Stomach (tissue), 19 donors: ENCODE measurements at places on chromosomes 16 and 17. TPM values are rescaled to one million over a fixed set of nuclear protein-coding genes. Genes with fewer than 3 reads are reported as not detected.
A peak's percentile ranks its signal among the peaks of the same experiment; 100 is the strongest.

SLC5A11 gene
- total RNA-seq = not detected

HEATR9 gene
- total RNA-seq = 0.29 TPM

DNA sequence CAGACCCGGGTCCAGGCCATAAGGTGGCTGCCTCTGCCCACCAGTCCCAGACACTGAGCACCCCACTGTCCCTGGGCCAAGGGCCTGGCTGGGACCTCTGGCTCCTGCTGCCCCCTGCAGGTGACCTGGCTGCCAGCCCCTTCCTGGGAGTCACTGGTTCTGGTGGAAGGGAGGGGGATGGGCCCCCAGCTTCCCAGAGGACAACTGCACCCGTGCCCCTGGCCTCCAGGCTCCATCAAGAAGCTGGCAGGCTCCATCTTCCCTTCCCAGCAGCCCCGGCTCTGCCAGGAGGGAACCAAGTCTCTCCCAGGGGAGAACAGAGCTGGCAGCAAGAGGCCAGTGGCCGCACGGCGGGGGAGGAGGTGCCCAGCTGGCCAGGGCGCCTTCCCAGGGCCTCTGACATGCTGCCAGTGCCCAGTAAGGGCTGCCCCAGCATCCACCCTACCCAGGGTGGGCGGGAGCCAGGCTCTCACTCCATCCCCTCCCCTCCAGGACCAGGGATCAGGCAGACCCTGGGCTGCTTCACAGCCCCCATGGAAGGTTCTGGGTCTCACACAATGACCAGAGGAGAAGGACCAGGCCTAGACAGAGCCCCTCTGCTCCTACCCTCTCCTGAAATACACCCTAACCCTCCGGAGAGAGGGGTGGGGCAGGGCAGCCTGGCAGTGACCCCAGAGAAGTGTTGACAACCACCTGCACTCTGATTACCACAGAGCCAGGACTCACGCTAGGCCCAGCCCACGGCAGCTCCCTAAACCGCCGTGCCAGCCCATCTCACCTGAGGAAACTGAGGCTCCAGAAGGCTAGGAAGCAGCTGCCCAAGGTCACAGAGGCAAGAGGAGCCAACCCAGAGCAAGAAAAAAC, 3.6 kb downstream of the CLUH start:
- H3K27ac ChIP-seq = peak overlapping the region; percentile 85
- peaks cover 18% of the 10 kb centered on the region for H3K36me3 ChIP-seq
- H3K27me3 ChIP-seq = no peaks in the 10 kb centered on the region

DNA sequence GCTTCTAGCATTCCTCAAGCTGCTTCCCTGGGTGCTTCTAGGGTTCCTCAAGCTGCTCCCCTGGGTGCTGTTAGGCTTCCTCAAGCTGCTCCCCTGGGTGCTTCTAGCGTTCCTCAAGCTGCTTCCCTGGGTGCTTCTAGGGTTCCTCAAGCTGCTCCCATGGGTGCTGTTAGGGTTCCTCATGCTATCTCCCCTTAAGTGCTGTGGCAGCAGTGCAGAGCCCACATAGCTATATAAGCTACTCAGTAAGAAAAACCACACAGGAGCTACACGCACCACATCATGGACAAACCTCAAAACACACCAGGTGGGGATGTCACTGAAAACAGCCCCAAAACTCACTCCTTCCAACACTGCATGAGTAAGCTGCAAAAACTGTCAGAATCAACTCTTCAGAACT, 35.2 kb downstream of the ANKRD11 start:
- H3K27ac ChIP-seq = no peak overlapping the region
- no peaks in the 10 kb centered on the region for H3K27me3 ChIP-seq
- no peak for DNase-seq
- H3K36me3 ChIP-seq = no peaks in the 10 kb centered on the region
- no peak overlapping the region for H3K4me3 ChIP-seq
- peaks cover 41% of the 10 kb centered on the region for H3K4me1 ChIP-seq

DNA sequence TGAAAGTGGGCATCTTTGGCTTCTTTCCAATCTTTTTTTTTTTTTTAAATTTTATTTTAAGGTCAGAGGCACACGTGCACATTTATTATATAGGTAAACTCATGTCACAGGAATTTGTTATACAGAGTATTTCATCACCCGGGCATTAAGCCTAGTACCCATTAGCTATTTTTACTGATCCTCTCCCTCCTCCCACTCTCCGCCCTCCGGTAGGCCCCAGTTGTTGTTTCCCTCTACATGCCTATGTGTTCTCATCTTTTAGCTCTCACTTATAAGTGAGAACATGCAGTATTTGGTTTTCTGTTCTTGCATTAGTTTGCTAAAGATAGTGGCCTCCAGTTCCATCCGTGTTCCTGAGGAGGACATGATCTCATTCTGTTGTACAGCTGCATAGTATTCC, 108.5 kb downstream of the CYB561 start:
- H3K36me3 ChIP-seq = peaks cover 8% of the 10 kb centered on the region
- no peak overlapping the region for H3K27ac ChIP-seq
- no peak overlapping the region for H3K4me3 ChIP-seq
- H3K27me3 ChIP-seq = no peaks in the 10 kb centered on the region

GPATCH8 gene
- total RNA-seq = 23.9 TPM

DNA sequence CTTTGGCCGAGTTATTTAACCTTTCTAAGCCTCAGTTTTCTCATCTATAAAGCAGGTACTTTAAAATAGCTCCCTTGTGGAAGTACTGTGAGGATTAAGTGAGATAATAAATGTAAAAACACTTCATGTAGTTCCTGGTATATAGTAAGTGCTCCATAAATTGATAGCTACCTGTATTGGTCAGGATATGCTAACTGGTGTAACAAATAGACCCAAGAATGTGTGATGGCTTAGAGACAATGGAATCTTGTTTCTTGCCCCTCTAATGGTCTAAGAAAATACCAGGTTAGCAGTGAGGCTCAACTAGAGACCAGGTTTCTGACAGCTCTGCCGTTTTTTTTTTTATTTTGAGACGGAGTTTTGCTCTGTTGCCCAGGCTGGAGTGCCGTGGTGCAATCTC, 29.8 kb downstream of the CCR7 start:
- H3K4me1 ChIP-seq = peaks cover 64% of the 10 kb centered on the region
- H3K27ac ChIP-seq = peak overlapping the region; percentile 94
- no peaks in the 10 kb centered on the region for H3K36me3 ChIP-seq
- DNase-seq = no peak

GRCh38 chr16:12881740-12882139, 19.7 kb upstream of the SHISA9 start:
- no peaks in the 10 kb centered on the region for H3K4me1 ChIP-seq
- H3K36me3 ChIP-seq = no peaks in the 10 kb centered on the region
- no peaks in the 10 kb centered on the region for H3K27me3 ChIP-seq
- no peak overlapping the region for H3K4me3 ChIP-seq

- H3K4me3 ChIP-seq = no peak overlapping the region
- H3K27ac ChIP-seq = no peak overlapping the region
- no peaks in the 10 kb centered on the region for H3K36me3 ChIP-seq
- DNase-seq = peak; percentile 25
These were observed 138.2 kb downstream of the CYLD start for GRCh38 chr16:50879873-50880695.

- no peak overlapping the region for H3K27ac ChIP-seq
- H3K27me3 ChIP-seq = no peaks in the 10 kb centered on the region
- no peaks in the 10 kb centered on the region for H3K36me3 ChIP-seq
- no peaks in the 10 kb centered on the region for H3K4me1 ChIP-seq
- DNase-seq = no peak
- H3K4me3 ChIP-seq = no peak overlapping the region
These were observed 51.7 kb downstream of the CMC2 start for GRCh38 chr16:80954985-80955384.

RHBDL1 gene
- not detected for total RNA-seq

DNA sequence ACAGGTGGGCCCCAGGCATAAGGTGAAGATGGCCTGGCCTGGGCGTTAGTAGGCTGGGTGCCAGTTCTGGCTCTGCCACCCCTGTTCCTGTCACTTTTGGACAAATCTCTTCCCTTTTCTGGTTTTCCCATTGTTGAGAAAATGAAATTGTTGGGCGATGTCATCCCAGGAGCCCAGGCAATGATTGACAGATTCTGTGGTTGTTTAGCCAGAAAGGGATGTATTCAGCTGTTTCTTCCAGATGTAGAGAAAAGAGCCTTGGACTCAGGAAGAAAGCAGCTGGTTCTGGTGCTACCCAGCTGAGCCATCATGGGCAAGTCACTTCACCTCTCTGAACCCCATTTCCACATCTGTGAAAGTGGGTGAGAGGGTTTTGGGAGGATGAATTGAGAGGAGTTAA, 60.1 kb upstream of the MRTFB start:
- no peak overlapping the region for H3K27ac ChIP-seq
- no peaks in the 10 kb centered on the region for H3K27me3 ChIP-seq
- H3K36me3 ChIP-seq = no peaks in the 10 kb centered on the region
- H3K4me3 ChIP-seq = no peak overlapping the region

DNA sequence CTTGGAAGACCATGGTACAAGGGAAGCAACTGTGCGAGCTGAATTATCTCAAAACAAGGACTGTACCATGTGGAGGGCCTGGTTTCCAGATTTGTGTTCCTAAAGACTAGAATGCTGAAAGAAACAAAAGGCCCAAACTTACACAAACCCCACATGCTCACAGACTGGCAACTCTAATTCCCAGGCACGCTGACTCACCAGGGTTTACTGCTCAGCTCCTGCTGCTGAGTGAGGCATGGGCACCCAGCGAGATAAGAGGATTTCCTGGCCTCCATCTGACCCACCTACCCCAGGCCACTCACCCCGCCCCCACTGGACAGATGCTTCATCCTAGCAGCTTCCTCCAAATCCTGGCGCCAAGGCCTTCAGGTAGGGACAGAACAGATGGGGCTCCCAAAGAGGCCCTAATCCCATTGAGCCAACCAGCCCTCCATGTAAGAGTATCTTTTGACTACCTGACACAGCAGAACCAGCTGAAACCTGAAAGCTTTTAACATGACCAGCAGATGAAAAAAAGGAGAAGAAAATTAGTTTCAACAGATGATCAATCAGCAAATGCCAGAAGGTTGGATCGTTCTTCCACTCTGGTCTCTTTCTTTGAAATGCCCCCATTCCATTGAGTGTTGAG, 33.9 kb downstream of the DCUN1D3 start:
- H3K4me1 ChIP-seq = peaks cover 49% of the 10 kb centered on the region
- DNase-seq = peak; percentile 27
- peaks cover 12% of the 10 kb centered on the region for H3K36me3 ChIP-seq
- H3K27me3 ChIP-seq = no peaks in the 10 kb centered on the region
- H3K4me3 ChIP-seq = no peak overlapping the region

- H3K27me3 ChIP-seq = no peaks in the 10 kb centered on the region
- no peak overlapping the region for H3K27ac ChIP-seq
- DNase-seq = no peak
- H3K36me3 ChIP-seq = peaks cover 11% of the 10 kb centered on the region
- H3K4me1 ChIP-seq = peaks cover 19% of the 10 kb centered on the region
These were observed 41.4 kb downstream of the ARHGAP27 start for GRCh38 chr17:45391291-45391690.

KCNJ18 gene
- not detected for total RNA-seq

SOX15 gene
- total RNA-seq = not detected

CDH3 gene
- total RNA-seq = not detected

NHERF2 gene
- 143 TPM for total RNA-seq

SNAI3 gene
- total RNA-seq = 0.55 TPM

- H3K27me3 ChIP-seq = peaks cover 28% of the 10 kb centered on the region
- H3K4me3 ChIP-seq = no peak overlapping the region
- no peaks in the 10 kb centered on the region for H3K36me3 ChIP-seq
These were observed 103.5 kb upstream of the TNRC6C start for GRCh38 chr17:77854759-77855745.

CNGB1 gene
- not detected for total RNA-seq

DNA sequence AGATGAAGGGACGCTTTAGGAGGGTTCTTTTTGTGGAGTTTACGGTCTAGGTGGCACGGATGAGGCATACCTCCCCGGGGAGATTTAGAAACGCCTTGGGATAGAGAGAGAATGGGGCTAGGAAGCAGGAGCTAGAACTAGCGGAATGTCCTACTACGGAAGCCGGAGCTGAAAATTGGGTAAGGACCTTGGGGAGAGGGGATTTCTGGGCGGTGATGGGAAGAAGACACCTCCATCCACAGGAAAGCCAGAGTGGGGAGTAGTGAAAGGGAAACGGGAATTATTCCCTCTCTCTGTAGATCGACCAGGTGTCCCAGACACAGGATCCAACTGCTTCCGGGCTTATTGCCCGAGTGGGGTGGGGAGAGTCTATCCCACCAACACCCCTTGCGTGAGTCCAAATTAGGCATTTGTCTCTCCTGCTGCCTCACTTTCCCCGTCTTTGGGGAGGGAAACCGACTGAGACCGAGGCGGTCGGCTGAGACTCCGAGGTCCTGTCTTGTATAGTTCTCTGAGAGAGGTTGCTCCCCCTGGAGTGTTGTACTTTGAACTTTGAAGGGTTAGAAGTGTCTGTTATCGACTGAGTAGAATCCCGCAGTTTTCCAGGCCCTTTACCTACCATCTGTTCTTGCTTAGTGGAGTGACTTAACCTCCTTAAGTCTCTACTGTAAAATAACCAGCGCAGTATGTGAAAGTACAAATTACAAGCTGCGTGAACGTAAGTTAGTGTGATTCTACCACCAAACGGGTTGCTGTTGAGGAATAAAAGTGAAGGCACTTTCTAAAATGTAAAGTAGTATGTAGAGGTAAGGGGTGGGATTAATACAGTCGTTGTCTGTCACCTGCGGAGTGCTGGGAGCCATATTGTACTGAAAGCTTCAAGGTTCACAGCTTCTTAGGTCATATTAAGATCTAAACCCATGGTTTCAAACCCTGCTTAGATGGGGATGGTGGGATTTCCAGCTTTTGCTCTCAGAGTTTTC, 1.0 kb downstream of the RSPRY1 start:
- peaks cover 27% of the 10 kb centered on the region for H3K4me1 ChIP-seq
- H3K4me3 ChIP-seq = peak overlapping the region; percentile 84
- peak; percentile 68 for DNase-seq
- no peaks in the 10 kb centered on the region for H3K27me3 ChIP-seq
- H3K27ac ChIP-seq = peak overlapping the region; percentile 94
- H3K36me3 ChIP-seq = no peaks in the 10 kb centered on the region

- H3K4me1 ChIP-seq = no peaks in the 10 kb centered on the region
- H3K27me3 ChIP-seq = no peaks in the 10 kb centered on the region
- H3K4me3 ChIP-seq = no peak overlapping the region
- H3K27ac ChIP-seq = no peak overlapping the region
- DNase-seq = no peak
- H3K36me3 ChIP-seq = no peaks in the 10 kb centered on the region
These were observed 16.3 kb upstream of the KIF2B start for GRCh38 chr17:53806473-53806872.

DNA sequence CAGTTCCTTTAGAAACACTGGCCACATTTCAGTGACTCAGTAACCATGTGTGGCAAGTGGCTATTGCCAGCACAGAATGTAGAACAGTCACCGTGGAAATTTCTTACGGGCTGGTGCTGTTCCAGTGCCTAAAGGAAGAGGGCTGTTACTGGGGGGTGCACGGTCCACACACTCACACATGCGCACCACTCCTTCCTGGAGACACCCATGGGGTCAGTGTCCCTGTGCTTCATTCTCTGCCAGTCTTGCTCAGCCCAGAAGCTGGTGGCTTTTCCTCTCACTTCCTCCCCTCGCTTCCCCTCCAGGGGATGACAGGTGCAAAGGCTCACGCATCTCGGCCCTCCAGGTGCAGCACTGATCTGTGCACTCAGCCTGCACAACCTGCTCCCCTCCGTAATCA, 115.6 kb downstream of the CCDC182 start:
- no peaks in the 10 kb centered on the region for H3K27me3 ChIP-seq
- H3K27ac ChIP-seq = no peak overlapping the region
- no peaks in the 10 kb centered on the region for H3K4me1 ChIP-seq
- peaks cover 61% of the 10 kb centered on the region for H3K36me3 ChIP-seq
- H3K4me3 ChIP-seq = no peak overlapping the region
